ENCODE measurements at places on chromosomes 4 and X.

GRCh38 chr4:1333256-1333655 lies 13.8 kb upstream of the UVSSA start:
- no peak for DNase-seq

GRCh38 chr4:78645853-78646757 lies 94.5 kb downstream of the ANXA3 start:
- DNase-seq: no peak

DNA sequence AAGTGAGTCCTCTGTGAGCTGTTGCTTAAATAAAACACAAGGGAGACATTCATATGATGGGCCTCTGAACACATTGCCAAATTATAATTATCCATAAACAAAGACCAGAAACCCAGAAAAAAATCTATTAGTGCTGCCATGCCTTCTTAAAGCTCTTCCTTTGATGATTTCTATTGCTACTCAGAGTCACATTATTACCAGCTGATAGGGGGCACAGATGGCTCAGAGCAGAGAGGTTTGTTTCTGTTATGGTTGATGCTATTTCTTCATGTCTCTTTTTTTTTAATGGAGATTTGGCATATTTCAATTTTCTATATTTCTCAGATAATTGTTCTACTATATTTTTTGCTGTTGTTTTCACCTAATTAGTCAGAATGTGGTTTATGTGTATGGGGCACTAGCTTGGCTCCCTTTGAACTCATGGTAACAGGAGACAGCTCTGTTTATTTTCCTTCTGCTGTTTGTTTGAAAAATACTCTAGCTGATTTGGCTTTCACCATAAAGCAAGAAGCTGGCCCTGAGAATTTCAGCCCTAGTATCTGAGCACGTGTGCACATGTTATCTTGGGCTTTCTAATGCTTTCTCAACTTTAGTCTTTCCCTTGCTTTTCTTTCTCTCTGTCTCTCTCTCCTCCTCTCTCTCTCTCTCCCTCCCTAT lies 568.8 kb downstream of the PPARGC1A start:
- DNase-seq: no peak

DNA sequence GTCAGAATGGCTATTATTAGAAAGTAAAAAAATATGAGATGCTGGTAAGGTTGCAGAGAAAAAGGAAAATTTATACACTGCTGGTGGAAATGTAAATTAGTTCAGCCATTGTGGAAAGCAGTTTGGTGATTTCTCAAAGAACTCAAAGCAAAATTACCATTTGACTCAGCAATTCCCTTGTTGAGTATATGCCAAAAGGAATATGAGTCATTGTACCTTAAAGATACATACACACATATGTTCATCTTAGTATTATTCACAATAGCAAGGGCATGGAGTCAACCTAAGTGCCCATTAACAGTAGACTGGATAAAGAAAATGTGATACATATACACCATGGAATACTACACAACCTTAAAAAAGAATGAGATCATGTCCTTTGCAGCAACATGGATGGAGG lies 148.2 kb downstream of the COMMD8 start:
- DNase-seq: no peak

GRCh38 chr4:105714071-105714521 lies 5.5 kb downstream of the GSTCD start:
- no peak for DNase-seq

DNA sequence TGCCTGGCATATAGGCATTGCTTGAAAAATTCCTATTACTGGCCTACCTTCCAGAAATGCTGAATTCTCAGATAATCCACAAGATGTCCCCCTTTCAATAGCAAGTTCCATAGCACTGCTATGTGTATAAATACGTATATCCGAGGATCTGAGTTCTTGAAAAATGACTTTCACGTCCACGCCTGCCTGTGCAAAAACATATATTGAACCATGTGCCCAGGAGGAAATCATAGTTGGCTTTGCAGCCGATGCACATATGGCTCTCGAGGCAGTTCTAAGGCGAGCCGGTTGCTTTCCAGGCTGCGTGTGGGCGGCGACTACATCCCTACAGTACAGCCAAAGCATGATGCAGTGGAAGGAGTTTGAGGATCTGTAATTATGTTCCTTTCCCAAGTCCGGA lies 55.4 kb upstream of the ESX1 start:
- no peak for DNase-seq

GRCh38 chrX:21155916-21156315 lies 218.3 kb upstream of the CNKSR2 start:
- DNase-seq: no peak

DNA sequence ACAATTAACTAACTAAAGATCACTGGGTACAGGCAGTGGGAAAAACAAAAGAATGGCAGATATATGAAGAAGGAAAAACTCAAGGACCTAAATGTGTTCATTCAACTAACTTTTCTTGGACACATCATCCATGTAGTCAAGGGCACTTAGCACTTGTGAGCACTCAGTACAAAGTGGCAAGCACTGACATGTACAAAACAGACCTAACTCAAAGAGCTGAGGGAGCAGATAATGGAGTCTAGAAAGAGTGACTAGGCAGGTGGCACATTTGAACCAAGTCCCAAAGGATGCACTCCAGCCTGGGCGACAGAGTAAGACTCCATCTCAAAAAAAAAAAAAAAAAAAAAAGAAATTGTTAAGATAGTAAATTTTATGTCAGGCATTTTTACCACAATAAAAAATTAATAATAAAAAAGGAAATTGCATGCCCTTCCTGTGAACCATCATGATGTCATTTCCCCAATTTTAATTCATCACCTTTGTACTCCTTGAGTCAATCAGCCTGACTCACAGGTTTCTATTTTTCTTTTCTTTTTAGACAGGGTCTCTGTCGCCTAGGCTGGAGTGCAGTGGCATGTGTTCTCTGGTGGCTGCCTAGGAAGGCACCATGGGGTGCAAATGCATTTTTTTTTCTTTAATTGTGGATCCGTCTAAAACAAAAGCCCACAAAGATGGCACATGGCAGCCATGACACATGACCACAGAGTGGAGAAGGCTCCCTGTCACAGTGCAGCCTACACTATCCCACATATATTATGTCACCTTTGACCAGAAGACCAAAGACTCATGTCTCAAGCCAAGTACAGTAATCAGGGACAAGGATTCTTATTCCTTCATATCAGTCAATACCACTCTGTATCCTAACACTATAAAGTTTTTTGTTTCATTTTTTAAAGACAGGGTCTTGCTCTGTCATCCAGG lies 91.9 kb downstream of the CHST7 start:
- no peak for DNase-seq

DNA sequence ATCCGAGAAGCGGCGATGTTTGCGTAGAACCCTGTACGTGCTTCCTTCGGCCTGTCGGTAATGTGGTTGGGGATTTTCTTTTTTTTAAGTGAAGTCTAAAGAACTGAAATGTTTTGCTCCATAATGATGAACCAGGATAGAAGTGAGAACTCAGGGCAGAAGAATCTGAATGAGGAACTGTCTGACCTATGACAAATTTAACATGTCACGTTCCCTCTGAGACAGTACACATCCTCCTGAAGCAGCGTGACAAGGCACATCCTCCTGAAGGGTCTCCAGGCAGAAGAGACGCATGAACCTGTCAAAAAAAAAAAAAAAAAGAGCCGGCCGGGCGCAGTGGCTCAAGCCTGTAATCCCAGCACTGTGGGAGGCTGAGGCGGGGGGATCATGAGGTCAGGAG lies 6.2 kb downstream of the CSF2RA start:
- no peak for DNase-seq

GRCh38 chr4:65831828-65832227 lies 161.5 kb upstream of the EPHA5 start:
- no peak for DNase-seq

- no peak for DNase-seq
Measured at GRCh38 chrX:148047200-148047599, 66.1 kb downstream of the FMR1NB start.

GRCh38 chr4:184941671-184942418 lies 76.4 kb upstream of the HELT start:
- DNase-seq: no peak

DNA sequence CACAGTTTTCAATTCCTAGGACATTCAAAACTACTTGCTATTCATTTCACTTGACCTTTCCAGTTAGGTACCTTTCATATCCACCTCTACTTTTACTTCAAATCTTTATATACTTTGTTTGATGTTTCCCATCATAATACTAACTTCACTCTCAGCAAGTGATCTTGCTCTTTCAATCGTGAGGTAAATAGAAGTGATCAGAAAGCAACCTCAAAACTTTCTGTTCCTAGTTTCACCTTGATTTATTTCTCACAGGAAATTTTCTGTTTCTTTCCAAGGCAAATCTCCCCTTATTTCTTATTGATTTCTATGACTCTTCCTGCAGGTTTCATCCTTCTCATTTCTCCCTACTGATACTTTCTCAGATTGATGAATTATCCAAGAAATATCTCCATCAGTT lies 623.5 kb downstream of the FSTL5 start:
- DNase-seq: no peak

- DNase-seq: no peak
Measured at GRCh38 chr4:2871911-2872310, 28.3 kb downstream of the ADD1 start.

DNA sequence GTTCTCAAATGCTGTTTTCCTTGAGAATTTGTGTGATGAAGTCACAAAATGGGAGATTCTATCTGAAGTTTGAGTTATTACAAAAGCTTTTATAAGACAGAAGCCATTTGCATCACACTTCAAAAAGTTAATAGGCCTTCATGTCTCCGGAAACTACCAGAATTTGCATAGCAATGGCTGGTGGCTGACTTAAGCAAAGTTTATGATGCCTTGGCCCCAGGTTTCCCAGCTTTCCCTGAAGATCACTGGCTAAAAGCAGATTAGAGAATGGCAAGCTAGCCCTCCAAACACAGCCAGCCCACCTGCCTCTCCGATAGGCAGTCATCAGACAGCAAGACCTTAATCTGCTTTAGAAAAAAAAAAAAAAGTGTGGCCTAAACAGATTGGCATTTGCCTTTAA lies 197.8 kb downstream of the HS3ST1 start:
- no peak for DNase-seq

- DNase-seq: no peak
Measured at GRCh38 chr4:149322203-149322602, 493.4 kb downstream of the IQCM start.

DNA sequence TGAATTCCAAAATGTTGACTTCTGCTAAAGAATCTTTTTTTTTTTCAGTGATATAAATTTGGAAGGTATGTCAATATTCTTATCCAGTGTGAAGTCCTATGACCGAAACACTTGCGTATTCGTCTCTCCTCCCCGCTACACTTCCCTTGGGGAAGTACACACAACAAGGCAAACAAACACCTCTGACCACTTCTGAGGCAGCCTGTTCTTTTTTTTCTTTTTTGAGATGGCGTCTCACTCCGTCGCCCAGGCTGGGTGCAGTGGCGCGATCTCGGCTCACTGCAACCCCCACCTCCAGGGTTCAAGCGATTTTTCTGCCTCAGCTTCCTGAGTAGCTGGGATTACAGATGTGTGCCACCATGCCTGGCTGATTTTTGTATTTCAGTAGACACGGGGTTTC lies 78.1 kb upstream of the DHRSX start:
- DNase-seq: no peak

Measured in left lobe of liver (tissue), 2 donors.